ENCODE measurements at places on chromosomes 1 and 21. TPM values are rescaled to one million over a fixed set of nuclear protein-coding genes. Genes with fewer than 3 reads are reported as not detected.

Gene NUP210L
- total RNA-seq, result not detected

Gene CLSTN1
- 93.2 TPM for total RNA-seq

Gene FYB2
- total RNA-seq, result not detected

DNA sequence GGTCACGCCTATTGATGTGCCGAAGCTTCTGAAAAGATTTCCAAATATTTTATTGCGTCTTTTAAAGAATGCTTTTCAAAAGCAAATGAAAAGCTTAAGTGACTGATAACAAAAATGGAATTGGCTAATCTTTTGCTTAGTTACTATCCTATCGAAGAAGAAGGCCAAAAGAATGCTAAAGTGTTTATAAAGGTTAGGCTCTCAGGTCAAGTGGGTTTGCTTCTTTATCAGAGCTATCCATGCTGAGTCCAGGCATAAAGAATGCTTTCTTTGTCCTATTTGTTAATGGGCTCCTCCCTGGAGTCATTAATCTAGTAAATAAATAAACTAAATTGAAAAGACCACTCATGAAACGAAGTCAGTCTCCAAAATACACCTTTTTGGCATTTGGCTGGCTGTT, 133.4 kb upstream of the LYPLAL1 start:
- DNase-seq, result no peak
- no peak overlapping the region for H3K4me3 ChIP-seq
- peaks cover 24% of the 10 kb centered on the region for H3K4me1 ChIP-seq
- no peaks in the 10 kb centered on the region for H3K27me3 ChIP-seq
- no peak overlapping the region for H3K27ac ChIP-seq
- H3K36me3 ChIP-seq, result no peaks in the 10 kb centered on the region

DNA sequence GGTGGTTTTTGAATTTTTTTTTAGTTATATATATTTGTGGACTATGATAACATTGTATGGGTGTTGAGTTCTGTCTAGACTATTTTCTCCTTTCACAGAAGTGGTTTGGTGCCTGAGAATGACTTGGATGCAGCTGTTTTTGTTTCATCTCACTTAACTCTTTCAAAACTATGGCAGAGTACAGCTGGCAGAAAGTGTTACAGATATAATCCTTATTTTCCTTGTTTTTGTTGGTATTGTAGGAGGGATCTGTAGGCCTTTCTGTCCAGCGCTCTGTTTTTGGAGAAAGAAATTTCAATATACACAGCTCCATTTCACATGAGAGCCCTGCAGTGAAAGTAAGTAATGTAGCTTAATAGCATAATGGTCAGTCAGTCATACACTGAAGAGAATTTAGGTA, 13.1 kb downstream of the CDC7 start:
- H3K27ac ChIP-seq, result no peak overlapping the region
- H3K27me3 ChIP-seq, result no peaks in the 10 kb centered on the region
- no peak for DNase-seq

DNA sequence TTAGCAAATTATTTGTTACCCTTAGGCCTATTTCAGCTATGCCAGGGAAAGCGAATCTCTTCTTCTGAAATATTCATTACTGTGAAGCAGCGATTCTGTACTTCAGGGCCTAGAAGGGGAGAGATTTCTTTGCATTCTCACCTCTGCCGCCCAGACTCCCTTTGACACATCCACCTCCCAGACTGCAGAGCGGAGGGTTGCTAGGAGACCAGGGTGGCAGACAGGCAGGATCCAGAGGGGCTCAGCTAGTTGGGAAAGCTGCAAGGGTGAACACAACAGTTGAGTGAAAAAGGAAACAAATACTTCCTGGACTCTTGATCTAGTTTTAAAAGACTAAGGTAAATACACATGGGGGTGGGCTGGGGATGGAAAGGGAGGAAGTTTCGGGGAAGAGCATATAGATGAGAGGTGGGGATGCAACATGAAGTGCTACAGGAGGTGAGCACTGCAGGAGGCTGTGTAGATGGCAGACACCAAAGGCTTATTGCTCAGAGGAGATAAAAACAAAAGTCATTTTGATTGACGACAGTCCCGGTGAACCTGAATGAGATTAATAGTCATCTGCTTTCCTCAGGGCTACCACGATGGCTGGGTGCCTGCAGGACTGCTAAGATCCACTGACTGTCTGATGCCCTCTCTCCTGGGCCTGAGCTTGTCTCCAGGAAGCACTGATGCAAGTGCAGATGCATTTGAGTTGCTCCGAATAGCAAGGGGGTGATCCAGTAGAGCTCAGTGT, 26.4 kb upstream of the RAB3GAP2 start:
- no peak overlapping the region for H3K27ac ChIP-seq
- H3K4me3 ChIP-seq, result no peak overlapping the region
- H3K4me1 ChIP-seq, result peaks cover 10% of the 10 kb centered on the region
- H3K27me3 ChIP-seq, result peaks cover 10% of the 10 kb centered on the region
